ENCODE measurements at places on chromosomes 5 and 9. TPM values are rescaled to one million over a fixed set of nuclear protein-coding genes. Genes with fewer than 3 reads are reported as not detected.
A peak's percentile ranks its signal among the peaks of the same experiment; 100 is the strongest.

GRCh38 chr5:62005551-62005950 is 300.5 kb upstream of the KIF2A start:
- no peak for DNase-seq

DNA sequence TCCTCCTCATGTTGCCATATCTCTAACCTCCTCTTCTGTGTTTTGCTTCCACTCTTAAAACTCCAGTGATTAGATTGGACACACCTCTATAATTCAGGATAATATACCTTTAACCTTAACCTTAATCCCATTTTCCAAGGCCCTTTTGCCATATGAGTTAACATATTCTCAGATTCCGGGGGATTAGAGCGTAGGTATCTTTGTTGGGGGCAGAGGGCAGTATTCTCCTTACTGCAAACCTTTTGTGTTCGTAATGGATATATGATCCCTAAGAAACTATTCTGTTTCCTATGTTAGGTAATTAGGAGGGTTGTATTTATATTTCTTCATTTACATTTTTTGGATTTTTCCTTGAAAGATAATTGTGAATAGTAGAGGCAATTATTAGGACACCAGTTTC is 99.5 kb downstream of the VPS13A start:
- DNase-seq, result no peak

DNA sequence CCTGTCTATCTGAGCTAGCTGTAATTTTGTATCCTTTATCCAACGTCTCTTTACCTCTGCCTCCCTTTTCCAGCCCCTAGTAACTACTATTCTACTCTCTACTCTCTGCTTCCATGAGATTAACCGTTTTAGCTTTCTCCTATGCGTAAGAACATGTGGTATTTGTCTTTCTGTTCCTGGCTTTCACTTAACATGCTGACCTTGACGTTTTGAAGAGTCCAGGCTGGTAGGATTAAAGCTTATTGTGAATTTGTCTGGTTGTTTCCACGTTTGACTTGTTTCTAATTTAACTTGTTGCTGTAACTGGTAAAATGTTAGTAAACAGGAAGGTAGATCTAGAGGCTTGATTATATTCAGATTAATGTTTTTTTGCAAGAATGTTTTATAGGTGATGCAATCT is 385.3 kb downstream of the PSAT1 start:
- no peak for DNase-seq

GRCh38 chr5:128629157-128629556 is 91.1 kb upstream of the FBN2 start:
- no peak for DNase-seq

DNA sequence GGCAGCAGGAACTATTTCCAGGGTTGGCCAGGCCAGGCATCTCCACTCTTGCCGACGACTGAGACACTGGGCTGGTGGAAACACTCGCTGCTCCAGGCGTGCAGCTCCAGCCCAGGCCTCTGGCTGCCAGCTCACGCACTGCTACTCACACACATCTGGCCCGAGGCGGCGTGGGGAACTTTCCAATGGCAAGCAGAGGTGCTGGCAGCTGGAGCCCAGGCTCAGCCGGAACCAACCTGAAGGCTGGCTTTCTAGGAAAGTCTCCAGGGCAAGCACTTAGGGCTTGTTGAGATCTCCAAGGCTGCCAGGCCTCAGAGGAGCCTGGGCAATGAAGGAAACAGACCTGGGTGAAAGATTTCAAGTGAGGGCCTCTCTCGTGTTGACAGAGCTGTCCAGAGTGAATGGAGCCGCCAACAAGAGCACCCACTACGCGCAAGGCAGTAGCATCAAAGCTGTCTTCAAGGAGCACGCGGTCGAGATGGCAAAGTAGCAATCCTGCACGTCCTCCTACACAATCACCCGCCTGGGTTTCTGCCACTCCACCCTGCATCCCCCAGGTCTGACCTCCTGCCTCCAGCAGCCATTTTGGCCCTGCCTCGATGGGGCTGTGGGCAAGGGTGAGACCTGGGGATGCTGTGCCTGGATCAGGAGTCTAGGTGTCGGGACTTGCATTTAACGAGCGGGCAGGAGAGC is 14.4 kb downstream of the SH3PXD2B start:
- DNase-seq, result no peak

GRCh38 chr9:1285526-1285925 is 235.4 kb downstream of the DMRT2 start:
- no peak for DNase-seq

DNA sequence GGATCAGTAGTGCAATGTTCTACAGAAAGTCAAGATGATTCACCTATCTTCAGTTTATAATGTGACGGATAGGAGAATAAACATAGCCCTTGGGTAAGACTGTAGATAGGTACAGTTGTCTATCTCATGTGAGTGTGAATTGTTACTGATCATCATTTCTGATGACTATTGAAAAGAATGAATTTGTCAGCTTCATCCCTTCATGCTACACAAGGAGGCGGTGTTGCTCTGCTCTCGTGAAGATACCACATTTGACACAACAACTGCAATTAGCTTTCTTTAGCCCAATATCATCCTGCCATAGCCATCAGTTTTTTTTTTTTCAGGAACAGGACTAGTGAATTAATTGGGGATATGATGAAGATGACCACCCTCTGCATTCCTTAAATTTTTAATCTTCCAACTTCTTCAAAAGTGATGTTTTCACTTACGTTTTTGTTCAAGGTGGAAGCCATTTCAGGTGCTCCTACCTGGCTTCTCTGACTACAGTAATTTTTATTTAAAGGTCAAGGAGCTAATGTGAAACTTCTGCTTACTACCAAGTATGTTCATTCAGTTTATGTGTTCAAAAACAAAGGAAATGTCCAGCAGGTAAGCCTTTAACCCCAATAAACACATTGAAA is 152.9 kb upstream of the MOCS2 start:
- DNase-seq, result no peak

- no peak for DNase-seq
Measured at GRCh38 chr5:6085341-6085860, 292.9 kb downstream of the MED10 start.

DNA sequence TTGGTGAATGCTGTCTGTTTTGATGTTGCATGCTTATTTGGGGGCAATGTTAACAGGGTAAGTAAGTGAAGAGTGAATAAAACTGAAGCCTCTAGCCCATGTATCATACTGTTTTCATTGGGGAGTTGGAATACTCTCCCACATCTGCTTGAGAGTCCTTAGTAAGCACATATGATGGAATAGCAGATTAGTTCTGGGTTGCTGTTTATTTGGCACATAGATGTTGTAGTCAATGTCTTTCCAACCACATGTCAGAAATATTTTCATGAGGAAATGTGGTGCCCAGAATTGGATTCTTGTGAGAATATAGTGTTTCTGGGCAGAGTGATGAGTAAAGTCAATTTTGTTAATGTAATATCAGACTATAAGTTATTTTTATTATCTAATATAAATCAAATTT is 611.7 kb upstream of the FTMT start:
- no peak for DNase-seq

DNA sequence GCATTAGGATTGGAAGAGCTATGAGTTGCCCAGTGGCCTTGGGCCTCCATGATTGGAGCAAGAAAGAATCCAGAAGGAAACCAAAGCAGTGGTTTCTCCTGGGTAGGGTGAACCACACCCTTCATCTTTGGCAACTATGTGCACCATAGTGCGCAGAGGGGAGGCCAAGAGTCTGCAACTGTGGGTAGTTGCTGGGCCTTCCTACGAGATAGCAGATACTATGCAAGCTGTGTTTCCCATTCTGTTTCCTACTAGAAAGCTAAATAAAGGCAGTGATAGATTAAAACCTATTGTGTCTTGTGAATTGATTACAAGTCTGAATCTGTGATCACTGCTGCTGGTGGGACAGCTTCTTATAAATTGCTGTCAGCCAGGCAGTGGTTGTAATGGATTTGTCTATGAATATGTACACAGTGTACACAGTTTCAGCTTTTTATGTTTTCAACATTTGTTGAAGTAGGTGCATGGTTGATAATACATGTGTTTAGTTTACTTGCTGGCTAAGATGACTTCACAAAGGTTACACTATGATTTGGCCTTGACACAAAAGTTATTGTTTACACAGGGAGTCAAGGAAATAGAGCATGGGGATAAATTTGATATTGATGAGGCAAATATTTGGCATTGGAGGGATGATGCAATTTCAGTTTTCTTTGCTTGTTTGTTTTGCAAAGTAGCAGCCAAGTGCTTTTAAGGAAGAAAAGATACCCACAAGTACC is 23.7 kb upstream of the PDE8B start:
- no peak for DNase-seq

- no peak for DNase-seq
Measured at GRCh38 chr9:34675048-34675714, 12.7 kb upstream of the CCL27 start.

- peak; percentile 49 for DNase-seq
Measured at GRCh38 chr9:137429974-137430722, 7.0 kb downstream of the NOXA1 start.

- DNase-seq, result no peak
Measured at GRCh38 chr5:109186759-109187158, 223.0 kb downstream of the PJA2 start.

DNA sequence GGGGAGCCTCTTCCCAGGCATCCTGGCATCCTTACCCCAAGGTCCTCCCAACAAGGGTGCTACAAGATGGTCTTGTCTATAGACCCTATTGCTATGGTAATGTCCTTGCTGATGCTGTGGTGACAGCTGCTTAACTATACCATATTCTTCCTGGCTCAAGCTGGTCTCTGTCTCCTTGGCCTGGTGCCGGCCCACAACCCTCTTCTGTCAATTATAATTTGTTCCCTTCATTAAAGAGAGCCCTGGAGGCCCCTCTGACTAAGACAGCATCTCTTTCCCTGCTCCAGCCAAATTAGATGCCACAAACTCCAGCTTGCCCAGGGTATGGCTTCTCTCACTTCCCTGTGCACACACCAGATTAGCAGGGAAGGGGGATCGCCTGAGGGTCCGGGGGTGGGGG is 86.7 kb downstream of the PSD2 start:
- DNase-seq, result no peak

DNA sequence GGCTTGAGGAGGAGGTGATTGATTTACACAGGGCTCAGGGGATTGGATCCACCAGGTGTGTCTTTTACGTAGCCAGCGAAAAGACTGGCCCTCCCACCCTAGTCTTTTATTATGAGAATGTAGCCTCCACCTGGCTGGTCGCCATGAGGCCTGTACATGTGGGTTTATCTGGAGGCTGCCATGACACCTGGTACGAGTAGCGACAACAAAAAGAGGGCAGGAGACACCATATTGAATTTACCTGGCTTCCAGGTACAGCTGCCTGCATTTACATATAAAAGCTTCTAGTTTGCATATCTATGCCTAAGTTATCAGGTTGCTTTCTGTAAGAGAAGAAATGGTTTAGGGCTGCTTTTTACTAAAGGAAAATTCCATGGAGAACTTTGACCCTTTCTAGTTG is 1173.7 kb upstream of the SEMA6A start:
- no peak for DNase-seq

GRCh38 chr5:123450640-123451039 is 27.4 kb upstream of the CEP120 start:
- DNase-seq, result no peak

GRCh38 chr9:4167079-4167671 is 132.7 kb downstream of the GLIS3 start:
- DNase-seq, result no peak

DNA sequence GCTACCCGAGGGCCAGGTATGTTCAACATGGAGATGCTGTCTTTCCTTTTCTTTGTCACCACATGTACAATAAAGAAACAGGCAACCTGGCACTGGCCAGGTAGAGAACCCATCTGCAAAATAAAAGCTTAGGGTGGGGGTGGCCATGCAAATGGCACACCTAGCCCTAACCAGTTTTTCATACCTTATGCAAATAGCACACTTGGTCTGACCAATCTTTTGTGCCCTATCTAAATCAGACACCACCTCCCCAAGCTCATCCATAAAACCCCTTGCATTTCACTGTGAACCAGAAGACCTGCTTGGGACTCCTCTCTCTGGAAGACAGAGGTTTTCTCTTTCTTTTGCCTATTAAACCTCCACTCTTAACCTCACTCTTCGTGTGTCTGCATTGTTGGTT is 33.9 kb downstream of the JAKMIP2 start:
- no peak for DNase-seq

DNA sequence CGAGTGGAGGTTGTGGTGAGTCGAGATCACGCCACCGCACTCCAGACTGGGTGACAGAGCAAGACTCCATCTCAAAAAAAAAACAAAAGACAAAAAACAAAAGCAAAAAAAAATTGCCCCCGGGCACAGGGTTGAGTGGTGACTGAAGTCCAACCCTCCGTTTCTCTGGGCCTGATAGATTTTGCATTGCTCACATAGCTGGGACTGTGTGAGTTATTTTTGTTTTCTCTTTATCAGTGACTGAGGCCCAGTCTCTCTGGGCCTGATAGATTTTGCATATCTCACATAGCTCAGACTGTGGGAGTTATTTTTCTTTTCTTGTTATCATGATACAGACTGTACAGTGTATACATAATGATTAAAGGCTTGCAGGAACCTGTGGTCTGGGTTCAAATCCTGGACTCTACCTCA is 2.6 kb upstream of the SLC28A3 start:
- DNase-seq, result no peak

GRCh38 chr5:167248257-167248656 is 1043.2 kb upstream of the WWC1 start:
- no peak for DNase-seq

UBE2QL1 gene
- total RNA-seq, result 13.1 TPM

PRXL2C gene
- total RNA-seq, result 18.0 TPM

PTGS1 gene
- 2.9 TPM for total RNA-seq

MYOT gene
- 38.9 TPM for total RNA-seq

SHLD3 gene
- 1.7 TPM for total RNA-seq
